Fibroblast of the aortic adventitia (primary cell): ENCODE measurements at places on chromosomes 3 and 15. TPM values are rescaled to one million over a fixed set of nuclear protein-coding genes. Genes with fewer than 3 reads are reported as not detected.

GRCh38 chr15:90035840-90036230 lies 34.7 kb downstream of the ZNF710 start:
- DNase-seq, result no peak

DNA sequence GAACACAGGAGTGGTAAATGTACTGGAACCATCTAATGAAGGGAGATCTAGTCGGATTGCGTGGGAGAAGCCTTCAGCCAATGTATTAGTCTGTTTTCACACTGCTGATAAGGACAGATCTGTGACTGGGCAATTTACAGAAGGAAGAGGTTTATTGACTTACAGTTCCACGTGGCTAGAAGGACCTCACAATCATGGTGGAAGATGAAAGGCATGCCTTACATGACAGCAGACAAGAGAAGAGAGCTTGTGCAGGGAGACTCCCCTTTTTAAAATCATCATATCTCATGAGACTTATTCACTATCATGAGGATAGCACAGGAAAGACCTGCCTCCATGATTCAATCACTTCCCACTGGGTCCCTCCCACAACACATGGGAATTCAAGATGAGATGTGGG lies 17.0 kb downstream of the HRG start:
- DNase-seq, result no peak

DNA sequence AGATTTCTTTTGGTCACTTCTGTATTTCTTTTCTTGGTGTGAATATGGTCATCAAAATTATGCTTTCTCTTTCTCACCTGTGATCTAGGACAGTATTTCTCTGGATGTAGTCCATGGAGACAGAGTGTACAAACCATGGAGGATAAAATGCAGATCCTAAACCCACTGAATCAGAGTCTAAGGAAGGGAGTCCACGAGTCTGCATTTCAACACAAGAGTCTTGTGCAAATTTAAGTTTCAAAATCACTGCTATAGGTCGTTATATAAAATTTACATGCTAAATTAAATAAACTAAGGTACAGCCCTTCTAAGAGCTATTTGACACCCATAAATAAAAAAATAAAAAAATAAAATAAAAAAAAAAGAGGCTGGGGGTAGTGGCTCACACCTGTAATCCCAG lies 17.3 kb upstream of the UBE2E2 start:
- no peak for DNase-seq

GRCh38 chr15:45910671-45911070 lies 275.8 kb downstream of the SQOR start:
- no peak for DNase-seq

DNA sequence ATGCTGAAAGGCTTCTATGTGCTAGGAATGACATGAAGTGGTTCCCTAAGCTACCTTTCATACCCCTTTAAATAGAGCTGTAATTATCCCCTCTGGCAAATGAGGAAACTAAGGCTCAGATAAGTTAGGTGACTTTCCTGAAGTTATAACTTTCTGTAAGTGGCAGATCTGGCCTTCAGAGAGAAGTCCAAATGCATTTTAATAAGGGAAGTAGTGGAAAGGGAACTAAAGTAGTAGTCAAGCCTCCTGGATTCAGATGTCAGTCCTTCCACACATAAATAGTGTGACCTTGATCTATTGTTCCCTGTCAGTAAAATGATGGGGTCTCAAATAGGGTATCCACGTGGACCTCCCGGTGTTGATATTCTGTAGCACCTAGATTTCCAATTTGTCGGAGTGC lies 277.7 kb downstream of the EDEM1 start:
- DNase-seq, result no peak

GRCh38 chr3:78689378-78689777 lies 1078.4 kb downstream of the ROBO1 start:
- DNase-seq, result no peak

- DNase-seq, result no peak
Observed at GRCh38 chr3:113663761-113664160, 32.7 kb downstream of the USF3 start.

DNA sequence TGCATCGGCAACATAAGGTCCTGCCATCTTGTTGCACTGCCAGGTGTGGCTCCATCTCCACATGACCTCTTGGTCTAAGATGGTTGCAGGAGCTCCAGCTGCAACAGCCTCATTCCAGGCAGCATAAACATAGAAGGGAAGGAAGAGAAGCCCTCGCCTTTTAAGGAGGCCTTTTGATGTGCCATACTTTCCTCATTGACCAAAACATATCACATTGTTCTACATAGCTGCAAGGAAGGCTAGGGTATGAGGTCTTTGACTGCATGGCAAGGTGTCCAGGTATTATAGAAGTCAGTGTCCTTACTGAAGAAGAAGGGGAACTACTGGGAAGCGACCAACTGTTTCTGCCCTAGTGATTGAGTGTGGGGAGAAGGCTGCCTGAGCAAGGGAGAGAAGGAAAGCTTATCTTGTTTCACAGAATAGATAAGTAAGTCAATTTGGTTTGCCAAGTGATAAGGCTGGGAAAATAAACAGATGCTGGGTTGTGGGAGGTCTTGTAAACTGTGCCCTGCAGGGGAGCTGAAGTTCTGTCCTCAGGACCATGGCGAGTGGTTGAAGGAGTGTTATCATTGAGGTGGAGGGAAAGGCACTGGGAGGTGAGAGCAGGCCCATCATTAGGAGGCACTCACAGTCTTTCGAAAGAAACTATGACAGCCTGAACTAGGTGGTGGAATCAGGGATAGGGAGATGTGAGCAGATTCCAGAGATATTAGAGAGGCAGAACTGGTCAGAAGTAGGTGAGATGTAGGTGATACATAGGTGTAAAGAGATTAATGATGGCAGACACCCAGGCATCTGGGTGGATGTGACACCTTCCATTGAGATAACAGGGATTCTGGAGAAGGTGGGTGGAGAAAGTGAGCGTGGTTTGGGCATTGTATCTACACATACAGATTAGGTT lies 93.8 kb upstream of the IGF1R start:
- DNase-seq, result no peak

DNA sequence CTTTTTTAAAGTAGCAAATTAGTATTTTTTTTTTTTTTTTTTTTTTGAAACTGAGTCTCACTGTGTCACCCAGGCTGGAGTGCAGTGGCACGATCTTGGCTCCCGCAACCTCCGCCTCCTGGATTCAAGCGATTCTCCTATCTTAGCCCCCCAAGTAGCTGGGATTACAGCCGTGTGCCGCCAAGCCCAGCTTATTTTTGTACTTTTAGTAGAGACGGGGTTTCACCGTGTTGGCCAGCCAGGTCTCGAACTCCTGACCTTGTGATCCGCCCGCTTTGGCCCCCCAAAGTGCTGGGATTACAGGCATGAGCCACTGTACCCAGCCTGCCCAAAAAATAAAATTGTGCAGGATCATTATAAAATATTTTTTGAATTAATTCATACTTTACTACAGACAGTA lies 272.2 kb upstream of the UBE2E1 start:
- DNase-seq, result no peak

DNA sequence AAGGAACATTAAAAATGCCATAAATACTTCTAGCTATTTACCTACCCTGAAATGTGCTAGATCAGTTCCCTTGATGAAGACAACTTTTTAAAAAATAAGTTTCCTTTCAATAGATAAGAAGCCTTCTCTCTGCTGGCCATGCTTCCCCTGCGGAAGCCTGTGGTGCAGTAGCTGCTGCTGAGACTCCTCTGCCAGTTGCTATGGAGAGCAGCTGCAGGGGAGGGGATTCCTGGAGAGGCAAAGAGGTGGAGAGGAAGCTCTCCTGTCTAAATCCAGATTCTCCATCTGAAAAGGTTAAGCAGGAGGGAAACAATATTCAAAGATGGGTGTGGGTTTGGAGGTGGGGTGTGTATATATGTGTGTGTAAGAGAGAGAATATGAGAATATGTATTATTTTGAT lies 69.8 kb upstream of the BFSP2 start:
- DNase-seq, result no peak

Gene ROPN1
- total RNA-seq, result not detected in 2 replicates

Gene GUCA1C
- not detected in 2 replicates for total RNA-seq

Gene MYZAP
- total RNA-seq, result not detected in 2 replicates

Gene FYTTD1
- total RNA-seq, result 30.4 and 40.2 TPM in 2 replicates
